ENCODE measurements at places on chromosomes 2 and 18.

- DNase-seq: no peak
Measured at GRCh38 chr2:18525236-18525635, 35.2 kb downstream of the RDH14 start.

DNA sequence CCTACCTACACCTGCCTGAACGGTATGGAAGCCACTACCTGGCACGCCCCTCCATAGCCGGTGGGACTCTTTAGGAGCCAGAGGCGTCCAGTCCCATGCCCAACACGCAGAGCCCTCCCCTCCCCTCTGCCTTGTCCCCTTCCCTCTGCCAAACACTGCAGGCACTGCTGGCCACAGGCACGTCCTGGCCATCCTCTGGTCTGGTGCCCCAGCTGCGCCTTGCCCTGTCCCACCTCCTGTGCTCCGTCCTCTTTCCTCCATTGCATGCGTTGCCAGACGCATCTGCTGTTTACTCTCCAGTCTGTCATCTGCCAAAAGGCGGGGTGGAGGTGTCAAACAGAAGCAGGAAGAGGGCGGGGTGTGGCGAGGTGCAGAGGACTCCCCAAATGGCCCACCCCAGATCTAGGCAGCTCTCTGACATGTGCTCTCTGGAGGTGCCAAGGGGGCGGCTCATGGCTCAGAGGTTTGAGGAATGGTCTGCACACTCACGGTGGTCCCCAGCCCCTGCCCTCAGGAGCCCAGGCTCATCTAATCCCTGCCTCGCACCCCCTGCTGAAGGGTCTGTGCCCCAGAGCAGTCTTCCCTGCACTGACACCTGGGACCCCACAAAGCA is 45.1 kb downstream of the HS6ST1 start:
- no peak for DNase-seq

GRCh38 chr2:171655586-171655985 is 31.7 kb upstream of the DYNC1I2 start:
- DNase-seq: no peak

- DNase-seq: no peak
Measured at GRCh38 chr2:16175247-16175825, 235.0 kb downstream of the MYCN start.

GRCh38 chr2:118644190-118644589 is 203.3 kb downstream of the EN1 start:
- DNase-seq: no peak

GRCh38 chr18:33579349-33580215 is 1.6 kb downstream of the ASXL3 start:
- no peak for DNase-seq

GRCh38 chr2:160043265-160043664 is 19.1 kb downstream of the PLA2R1 start:
- no peak for DNase-seq

- no peak for DNase-seq
Measured at GRCh38 chr2:6081955-6082624, 389.9 kb downstream of the SOX11 start.

DNA sequence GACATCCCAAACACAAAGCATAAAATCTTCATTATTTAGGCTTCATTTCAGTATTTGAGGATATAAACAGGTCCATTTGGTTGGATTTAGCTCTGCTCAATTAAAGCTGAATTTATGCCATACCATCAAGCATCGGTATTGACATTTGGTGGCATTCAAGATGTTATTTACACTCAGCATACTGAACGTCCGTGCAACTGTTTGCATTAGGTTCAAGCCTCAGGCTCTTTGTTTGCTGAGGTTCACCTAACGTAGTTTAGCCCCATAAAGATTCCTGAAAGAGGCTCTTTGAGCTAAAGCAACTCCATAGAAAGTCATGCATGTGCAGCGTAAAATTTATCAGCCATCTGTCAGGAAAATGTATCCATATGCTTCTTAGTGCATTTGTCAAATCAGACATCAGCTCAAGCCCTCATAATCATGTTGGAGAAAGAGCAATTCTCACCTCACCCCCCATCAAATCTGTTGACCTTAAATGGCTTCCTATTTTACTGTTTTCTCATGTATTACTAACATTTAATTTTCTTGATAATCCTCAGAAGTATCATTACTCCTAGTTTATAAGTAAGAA is 366.9 kb downstream of the EPHA4 start:
- DNase-seq: no peak

DNA sequence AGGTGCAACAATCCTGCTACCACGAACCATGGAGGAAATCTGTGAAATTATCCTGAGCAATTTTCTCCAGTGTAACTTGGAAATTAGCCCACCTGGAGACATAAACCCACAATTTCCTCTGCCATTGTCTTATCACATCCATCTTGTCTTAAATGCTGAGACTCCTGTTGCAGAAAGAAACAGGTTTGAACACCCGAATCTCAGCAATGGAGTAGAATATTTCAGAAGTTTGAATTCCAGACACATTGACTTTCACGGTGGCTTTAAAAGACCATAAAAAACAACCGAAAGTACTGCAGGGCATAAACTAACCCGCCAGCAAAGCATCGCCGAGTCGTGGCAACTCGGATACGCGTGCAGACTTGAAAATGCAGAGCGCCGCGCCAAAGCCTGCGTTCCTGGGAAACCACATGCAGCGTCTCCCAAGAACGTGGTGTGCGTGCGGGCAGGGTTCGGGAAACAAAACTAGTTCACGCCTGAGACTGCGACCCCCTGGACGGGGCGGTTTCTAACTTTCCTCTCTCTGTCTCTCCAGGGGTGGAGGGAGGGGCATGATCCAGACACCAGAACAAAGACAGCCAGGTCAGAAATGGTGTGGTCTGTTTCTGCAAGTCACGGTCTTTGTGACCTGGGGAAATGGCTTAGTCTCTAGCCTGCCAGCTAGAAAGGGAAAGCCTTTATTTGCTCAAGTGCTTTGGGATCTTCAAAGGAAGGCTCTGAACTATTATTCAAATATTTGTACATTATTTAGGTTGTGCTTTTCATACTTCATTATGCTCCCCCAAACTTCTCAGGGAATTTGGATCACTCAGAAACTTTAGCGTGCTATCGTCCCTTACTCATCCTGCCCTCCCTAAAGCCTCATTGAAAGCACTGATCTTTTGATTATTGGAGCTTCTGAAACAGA is 26.9 kb upstream of the KCTD1 start:
- DNase-seq: peak; percentile 21

- DNase-seq: no peak
Measured at GRCh38 chr2:233119123-233119522, 59.0 kb downstream of the INPP5D start.

GRCh38 chr2:201441409-201441808 is 9.8 kb downstream of the TRAK2 start:
- no peak for DNase-seq

- no peak for DNase-seq
Measured at GRCh38 chr18:6564950-6565814, 150.5 kb upstream of the L3MBTL4 start.

- DNase-seq: no peak
Measured at GRCh38 chr2:26720322-26721114, 28.0 kb downstream of the KCNK3 start.

- DNase-seq: peak; percentile 28
Measured at GRCh38 chr2:8986327-8986976, 17.0 kb downstream of the MBOAT2 start.

DNA sequence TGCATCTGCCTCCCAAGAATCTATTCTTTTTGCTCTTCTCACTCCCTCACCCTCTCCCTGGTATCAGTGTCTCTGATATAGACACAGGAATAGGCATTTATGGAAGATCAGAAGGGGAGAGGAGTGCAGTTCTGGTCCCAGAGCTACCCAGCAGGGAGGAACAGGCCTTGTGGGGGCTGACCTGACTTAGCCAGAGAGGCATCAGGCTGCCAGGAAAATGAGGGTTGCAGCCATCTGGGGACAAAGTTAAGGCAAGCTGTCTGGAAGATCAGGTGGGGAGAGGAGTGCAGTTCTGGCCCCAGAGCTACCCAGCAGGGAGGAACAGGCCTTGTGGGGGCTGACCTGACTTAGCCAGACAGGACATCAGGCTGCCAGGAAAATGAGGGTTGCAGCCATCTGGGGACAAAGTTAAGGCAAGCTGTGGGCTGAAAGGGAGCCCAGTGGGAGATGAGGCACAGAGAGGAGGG is 69.9 kb upstream of the HK2 start:
- no peak for DNase-seq

DNA sequence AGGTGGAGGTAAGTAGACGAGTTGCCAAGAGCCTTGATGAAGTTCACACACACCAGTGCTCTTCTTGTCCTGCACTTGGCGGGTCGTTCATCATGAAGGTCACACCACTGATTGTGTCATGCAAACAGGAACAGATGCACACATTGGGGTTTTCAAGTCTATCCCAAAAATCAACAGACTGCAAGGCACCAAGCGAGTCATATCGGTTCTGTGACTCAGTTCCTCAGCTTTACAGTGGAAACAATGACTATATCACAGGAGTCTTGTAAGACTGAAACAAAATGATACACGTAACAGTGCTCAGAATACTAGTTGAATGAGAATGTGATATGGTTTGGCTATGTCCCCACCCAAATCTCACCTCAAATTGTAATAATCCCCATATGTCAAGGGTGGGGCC is 526.9 kb upstream of the ID2 start:
- peak; percentile 57 for DNase-seq

- DNase-seq: no peak
Measured at GRCh38 chr18:59197636-59198035, 22.3 kb upstream of the GRP start.

- no peak for DNase-seq
Measured at GRCh38 chr18:27838225-27838624, 338.7 kb downstream of the CDH2 start.

GRCh38 chr2:128537646-128538045 is 219.0 kb upstream of the HS6ST1 start:
- no peak for DNase-seq

- peak; percentile 10 for DNase-seq
Measured at GRCh38 chr2:177289824-177290628, 25.5 kb upstream of the NFE2L2 start.

- DNase-seq: peak; percentile 43
Measured at GRCh38 chr2:202034249-202035088, 814 bp downstream of the FZD7 start.

DNA sequence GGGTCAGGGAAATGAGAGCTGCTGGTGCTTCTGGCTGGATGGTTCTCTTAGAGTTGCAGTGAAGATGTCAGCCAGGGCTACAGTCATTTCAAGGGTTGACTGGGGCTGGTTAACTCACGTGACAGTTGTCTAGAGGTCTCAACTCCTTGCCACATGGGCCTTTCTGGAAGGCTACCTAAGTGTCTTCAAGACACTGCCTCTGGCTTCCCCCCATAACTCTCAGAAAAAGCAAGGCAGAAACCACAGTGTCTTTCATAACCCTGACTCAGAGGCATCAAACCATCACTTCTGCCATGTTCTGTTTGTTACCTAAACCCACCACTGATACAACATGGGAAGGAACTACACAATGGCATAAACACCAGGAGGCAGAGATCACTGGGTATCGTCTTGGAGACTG is 828.9 kb downstream of the EPHA4 start:
- no peak for DNase-seq

GRCh38 chr2:241864850-241865213 is 4.7 kb upstream of the RTP5 start:
- DNase-seq: no peak

GRCh38 chr2:196205881-196206435 is 34.6 kb upstream of the STK17B start:
- DNase-seq: no peak

DNA sequence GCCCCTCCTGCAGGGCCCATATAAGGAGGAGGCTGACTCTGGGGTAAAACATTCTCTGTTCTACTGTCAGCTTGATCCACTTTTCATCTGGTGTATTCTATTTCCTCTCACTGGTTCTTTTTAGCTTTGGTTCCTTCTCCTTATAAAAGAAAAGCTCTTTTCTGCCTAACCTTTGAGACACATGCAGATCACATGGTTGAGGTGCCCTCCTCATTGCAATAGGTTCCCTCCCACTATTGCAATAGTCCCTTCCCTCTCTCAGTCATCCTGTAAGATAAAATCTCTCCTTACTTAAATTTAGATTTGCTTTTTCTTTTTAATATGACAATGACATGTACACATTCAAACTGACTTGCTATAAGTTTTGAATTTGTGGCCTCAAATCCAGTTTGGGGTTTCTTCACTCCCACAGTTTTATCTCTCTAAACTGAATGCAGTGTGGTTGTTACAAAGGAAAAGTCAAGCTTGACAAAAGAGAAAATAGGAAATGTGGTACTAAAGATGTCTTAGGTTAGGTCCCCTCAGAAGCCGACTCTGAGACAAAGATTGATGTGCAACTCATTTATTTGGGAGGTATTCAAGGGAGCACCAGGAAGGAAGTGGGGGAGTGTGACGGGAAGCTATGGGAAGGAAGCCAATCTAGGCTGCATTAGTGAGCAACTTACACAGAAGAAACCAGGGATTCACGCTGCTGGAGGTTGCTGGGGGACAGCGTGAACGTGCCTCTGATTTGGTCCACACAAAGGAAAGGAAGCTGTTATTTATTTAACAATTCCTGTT is 127.6 kb upstream of the LINC00305 start:
- no peak for DNase-seq

- no peak for DNase-seq
Measured at GRCh38 chr18:58051765-58052460, 7.9 kb downstream of the NEDD4L start.

DNA sequence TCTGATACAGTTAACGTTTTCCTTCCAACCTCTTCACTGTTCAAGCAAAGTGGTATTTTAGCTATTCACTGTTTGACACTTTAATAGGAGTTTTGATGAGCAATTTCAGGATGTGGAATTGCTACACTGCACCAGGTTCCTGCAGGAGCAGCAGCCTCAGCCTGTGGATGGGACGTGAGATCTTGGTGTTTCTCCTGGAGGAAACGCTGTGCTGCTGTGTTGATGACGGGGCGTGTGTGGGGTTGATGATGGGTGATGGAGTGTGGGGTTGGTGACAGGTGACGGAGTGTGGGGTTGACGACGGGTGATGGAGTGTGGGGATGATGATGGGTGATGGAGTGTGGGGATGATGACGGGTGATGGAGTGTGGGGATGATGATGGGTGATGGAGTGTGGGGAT is 98.9 kb downstream of the RTP5 start:
- DNase-seq: no peak

- DNase-seq: no peak
Measured at GRCh38 chr2:69335311-69335710, 51.7 kb downstream of the GFPT1 start.

All from stimulated activated CD4-positive, alpha-beta T cell treated with anti-CD3 and anti-CD28 coated beads, Interleukin-15, amount 100 ng/mL, for 24 hours (primary cell).